Central memory CD4-positive, alpha-beta T cell (primary cell): ENCODE measurements at places on chromosomes 7 and 10.

- no peak for DNase-seq
Observed at GRCh38 chr7:43211286-43211685, 98.8 kb downstream of the HECW1 start.

GRCh38 chr7:4550117-4550516 lies 132.0 kb upstream of the FOXK1 start:
- DNase-seq, result no peak

DNA sequence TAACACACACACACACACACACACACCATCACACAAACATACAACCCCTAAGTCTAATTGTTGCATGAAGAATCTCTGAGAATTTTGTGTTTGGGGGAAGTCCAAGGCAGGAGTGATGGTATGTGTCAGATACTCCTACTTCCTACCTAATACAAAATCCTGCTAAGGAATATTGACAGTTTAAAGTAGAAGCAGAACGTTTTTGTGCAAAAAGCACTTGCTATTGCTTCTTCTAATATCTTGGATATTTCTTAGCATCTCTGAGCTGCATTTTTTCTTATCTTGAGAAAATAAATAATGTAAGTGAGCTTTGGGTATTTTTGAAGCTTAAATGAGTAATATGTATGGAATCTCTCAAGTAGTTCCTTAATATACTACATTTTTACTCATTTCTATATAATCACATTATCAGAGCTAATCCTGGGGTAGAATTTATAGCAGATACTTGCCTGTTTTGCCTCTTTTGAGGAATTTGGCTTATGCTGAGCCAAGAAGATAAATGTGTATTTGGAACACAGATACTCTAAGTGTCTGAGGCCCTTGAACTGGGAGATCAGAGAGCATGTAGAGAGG lies 212.3 kb downstream of the DKK1 start:
- no peak for DNase-seq

GRCh38 chr10:67923551-67923950 lies 39.1 kb downstream of the SIRT1 start:
- no peak for DNase-seq

DNA sequence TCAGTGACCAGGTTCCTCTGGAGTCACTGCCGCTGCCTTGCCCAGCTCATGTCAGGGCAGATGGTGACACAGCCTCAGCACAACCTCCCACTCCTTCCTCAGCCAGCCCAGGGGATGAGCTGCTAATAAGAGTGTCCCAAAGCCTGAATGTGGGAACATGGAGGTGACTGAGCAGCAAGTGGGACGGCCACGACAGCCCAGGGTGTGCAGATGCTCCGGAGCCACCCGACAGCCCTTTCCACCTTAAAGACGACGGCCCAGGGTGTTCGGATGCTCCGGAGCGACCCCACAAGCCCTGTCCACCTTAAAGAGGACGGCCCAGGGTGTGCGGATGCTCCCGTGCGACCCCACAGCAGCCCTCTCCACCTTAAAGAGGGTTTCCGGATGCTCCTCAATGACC lies 89.2 kb downstream of the DIP2C start:
- no peak for DNase-seq

- DNase-seq, result no peak
Observed at GRCh38 chr10:12559578-12560178, 210.3 kb downstream of the CAMK1D start.

- DNase-seq, result no peak
Observed at GRCh38 chr7:56287429-56288138, 171.4 kb upstream of the NUPR2 start.

DNA sequence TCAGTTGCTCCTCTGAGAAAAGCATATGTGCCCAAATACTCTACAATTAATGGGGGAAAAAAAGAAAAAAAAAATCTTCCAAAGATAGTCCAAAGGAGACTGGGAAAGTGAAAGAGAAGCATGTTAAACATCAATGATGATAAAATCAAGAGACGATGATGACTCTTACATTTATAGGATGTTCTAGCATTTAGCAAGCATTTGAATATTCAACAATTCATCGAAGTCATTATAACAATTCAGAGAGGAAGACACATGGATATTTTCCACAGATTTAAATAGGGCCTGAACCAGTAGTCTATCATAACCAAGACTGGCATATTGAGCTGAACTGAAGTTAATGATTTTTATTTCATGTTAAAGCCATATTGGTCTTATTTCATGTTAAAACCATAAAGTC lies 528.4 kb downstream of the INHBA start:
- no peak for DNase-seq

DNA sequence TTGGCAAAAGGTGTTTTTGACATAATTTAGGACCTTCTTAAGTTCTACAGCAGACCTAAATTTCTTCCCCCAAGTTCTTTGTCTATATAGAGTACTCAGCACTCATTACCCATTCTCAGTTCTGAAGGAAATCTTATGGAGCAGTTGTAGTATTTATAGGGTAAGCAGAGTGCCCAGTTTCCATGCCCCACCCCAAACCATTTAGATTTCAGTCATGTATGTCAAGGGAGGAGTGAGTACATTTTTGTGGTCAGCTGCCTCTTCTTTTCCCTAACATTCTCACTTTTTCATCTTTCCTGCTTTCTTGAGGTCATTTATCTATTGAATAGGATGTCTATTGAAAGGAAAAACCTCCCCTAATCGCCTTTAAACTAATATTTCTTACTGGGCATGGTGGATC lies 83.3 kb downstream of the KAT6B start:
- DNase-seq, result no peak

GRCh38 chr7:47571331-47572093 lies 10.4 kb downstream of the TNS3 start:
- DNase-seq, result no peak

GRCh38 chr7:1432411-1433082 lies 26.7 kb downstream of the MICALL2 start:
- DNase-seq, result peak; percentile 62

GRCh38 chr7:83827036-83827435 lies 178.1 kb upstream of the SEMA3E start:
- no peak for DNase-seq

GRCh38 chr10:21401196-21401595 lies 124.3 kb downstream of the SKIDA1 start:
- no peak for DNase-seq

- DNase-seq, result no peak
Observed at GRCh38 chr10:71245420-71246325, 33.3 kb downstream of the UNC5B start.

DNA sequence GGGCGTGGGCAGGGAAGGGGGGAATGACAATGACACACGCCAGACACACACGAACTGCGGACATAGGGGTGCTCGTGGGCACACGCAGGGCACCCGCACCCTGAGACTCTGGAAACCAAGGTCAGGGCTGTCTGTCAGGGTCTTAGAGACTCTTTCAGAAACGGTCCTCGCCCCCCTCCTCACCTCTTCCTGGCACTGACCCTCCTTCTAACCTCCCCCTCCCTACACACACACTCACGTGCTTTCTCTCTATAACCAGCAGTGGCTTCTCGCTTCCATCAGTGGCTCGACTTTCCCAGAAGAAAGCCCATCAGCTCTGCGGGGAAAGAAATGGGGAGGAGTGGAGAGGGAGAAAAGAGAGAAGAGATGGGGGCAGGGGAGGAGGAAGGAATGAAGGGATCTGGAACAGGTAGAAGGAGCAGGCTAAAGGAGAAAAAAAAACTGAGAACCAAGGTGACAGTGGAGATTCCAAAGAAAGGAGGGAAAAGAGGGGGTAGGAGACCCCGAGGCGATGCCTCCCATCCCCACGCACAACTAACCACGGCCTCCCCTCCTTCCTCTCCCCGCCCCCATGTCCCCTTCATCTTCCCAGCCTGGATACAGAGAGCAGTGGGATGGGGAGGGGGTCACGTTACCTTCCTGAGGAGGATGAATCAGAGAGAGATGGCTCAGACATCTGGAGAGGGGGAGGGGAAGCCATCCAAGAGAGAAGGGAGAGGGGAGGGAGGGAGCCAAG lies 1.7 kb upstream of the VGF start:
- DNase-seq, result no peak

DNA sequence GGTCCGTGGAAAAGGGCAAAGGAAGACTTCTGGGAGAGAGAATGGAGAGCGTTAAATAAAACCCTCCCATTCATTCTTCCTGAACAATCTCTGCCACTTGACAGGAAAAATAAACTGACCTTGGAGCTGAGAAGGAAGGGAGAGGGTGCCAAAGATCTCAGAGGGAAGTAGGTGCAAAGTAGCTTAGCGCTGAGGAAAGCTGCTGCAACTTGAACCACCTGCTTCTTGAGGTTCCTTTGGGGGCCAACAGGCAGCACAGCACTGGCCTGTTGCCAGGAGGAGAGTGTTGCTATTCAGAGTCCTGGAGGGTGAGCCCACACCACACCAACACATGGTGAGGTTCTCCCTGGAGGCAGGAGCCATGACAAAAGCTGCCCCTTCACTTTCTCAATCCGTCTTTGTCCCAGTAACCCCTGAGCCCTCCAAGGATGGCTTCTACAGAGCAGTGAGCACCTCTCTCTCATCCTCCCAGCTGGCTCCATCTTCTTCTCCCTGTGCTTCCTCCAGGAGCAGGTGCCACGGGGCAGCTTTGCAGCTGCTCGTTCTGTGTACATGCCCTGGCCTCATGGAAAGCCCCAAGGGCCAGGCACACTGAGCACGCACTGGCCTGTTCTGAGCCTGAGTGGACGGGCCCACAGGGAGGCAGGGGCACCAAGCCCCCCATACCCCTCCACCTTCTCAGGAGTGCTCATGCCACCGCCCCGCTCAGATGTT lies 101.3 kb downstream of the STRA8 start:
- no peak for DNase-seq

DNA sequence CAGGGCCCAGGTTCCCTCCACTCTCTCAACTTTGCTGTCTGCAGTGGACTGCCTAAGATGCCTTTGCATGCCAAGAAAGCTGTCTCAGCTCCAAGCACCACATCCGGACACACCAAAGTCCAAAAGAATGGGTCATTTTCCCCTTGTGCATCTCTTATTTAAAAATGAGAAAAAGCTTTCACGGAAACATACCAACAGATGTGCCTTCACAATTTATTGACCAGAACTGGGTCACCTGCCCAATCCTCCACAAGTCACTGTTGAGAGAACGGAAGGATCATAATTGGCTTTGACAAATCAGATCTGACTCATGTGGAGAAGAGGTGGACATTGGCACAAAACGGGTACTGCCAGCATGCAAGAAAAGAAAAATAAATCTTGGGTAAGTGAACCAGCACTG lies 258.3 kb downstream of the SNX13 start:
- DNase-seq, result no peak

GRCh38 chr10:4334015-4334414 lies 492.0 kb upstream of the AKR1E2 start:
- DNase-seq, result no peak

- no peak for DNase-seq
Observed at GRCh38 chr7:130921391-130922180, 187.6 kb upstream of the KLF14 start.

DNA sequence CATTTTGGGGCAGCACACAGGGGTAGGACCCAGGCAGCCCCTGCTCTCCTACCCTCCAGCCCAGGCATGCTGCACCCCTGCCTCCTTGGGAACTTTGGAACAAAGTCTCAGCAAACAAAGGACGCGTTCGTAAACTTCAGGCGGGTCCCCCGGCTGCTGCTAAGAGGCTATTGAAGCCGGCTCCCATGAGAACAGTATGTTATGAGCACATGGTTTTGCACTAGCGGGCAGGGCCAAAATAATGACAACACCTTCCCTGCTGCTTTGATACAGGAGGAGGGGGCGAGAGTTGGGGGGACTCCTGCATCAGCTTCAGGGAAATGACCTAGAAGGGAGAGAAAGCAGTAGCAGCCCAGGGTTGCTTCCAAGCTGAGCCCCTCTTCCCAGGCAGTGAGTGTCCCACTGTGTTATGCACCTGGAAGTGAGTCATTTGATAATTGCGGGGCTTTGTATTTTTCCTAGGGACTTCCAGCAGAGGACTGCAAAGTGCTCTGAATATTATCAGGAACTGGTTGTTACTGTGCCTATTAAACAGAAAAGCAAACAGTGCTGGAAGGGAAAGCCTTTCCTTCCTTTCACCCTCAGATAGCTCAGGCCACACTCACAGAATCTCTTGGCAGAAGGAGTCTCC lies 6.9 kb downstream of the ITPRIP start:
- DNase-seq, result no peak

DNA sequence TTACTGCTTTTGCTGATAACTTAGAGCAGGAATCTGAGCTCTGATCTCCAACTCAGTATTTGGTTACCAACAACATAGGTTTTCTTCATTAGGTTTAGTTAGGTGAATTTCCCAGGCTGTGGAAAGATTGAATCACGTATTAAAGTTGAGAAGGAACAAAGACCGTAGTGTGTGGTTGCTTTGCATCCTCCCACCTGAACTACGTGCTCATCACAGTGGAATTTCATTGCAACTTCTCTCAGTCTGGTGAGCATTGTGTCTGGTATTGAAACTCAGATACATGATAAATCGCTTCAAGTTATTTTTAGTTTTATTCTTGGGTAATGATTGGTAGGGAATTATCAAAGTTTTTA lies 139.4 kb upstream of the AKR1E2 start:
- DNase-seq, result no peak

GRCh38 chr10:129742742-129743550 lies 221.1 kb downstream of the EBF3 start:
- DNase-seq, result no peak

DNA sequence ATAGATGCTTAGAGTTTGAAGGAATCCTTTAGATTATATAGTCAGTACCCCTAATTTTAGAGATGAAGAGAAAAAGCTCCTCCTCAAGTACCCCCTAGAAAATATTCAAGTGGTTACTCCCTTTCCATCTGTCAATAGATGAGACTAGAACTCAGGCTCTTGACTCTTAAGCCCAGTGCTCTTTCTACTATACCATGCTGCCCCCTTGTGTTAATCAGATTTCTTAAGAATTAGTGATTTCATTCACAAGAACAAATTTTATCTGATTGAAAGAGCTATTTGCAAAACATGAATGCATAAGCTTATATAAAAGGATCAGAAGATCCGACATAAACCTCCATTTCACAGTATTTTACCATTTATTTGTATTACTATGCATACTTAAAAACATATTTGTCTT lies 179.3 kb downstream of the TFEC start:
- peak; percentile 9 for DNase-seq

- DNase-seq, result no peak
Observed at GRCh38 chr7:134186027-134186426, 58.9 kb downstream of the LRGUK start.

DNA sequence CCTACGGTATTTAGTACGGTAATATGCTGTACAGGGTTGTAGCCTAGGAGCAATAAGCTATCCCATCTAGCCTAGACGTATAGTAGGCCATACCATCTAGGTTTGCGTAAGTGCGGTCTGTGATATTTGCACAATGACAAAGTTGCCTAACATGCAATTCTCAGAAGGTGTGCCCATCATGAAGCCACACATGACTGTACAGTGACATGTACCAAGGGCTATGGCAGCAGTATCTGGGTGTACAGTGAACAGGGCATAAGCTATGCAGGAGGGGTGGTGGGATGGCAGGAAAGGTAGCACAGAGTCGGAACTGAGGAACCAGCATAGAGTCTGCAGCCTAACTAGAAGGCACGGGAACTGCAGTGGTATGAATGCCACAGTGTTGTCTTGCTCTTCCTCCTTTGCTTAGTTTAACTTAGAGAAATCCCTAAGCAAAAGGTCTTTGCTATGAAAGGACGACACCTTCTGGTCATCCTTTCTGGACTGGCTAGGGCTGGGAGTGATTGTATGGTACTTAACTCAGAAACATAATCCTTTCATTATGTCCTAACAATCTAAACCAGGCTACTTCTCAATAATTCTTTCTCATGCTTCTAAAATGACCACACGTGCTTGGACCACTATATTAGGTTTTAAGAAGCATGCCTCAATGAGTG lies 93.5 kb downstream of the DYNC1I1 start:
- no peak for DNase-seq
